ENCODE measurements at places on chromosomes 6 and 20.

DNA sequence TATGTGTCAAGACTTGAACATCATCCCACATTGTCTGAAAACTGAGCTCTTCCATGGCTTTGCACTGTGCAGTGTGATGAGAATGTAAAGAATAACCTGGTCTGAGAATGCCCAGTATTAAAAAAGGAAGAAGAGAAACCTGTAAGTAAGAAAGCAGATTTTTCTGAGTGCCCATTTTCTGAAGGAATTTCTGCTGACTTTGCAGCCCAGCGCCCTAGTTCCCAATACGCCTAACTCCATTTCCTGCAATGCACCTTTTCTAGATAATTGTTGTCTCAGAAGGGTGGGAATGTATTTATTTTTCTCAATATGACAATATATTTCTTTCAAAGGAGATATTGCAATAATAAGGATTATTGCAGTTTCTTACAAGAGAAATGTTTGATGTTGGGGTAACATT is 231.5 kb downstream of the HAO1 start:
- DNase-seq = no peak

- DNase-seq = no peak
Measured at GRCh38 chr6:288866-289265, 3.4 kb upstream of the DUSP22 start.

GRCh38 chr6:43621078-43621835 is 7.8 kb downstream of the GTPBP2 start:
- no peak for DNase-seq

GRCh38 chr6:13447949-13448724 is 39.3 kb downstream of the GFOD1 start:
- DNase-seq = no peak

GRCh38 chr6:37696220-37696840 is 1.4 kb downstream of the MDGA1 start:
- no peak for DNase-seq

GRCh38 chr6:14549871-14550270 is 432.3 kb downstream of the CD83 start:
- no peak for DNase-seq

GRCh38 chr6:35311390-35312075 is 13.9 kb downstream of the DEF6 start:
- DNase-seq = no peak

- DNase-seq = no peak
Measured at GRCh38 chr20:2346188-2346587, 34.5 kb upstream of the TGM6 start.

GRCh38 chr6:25553502-25553901 is 98.5 kb upstream of the SCGN start:
- no peak for DNase-seq

- DNase-seq = no peak
Measured at GRCh38 chr20:55424968-55425367, 580.4 kb downstream of the CBLN4 start.

DNA sequence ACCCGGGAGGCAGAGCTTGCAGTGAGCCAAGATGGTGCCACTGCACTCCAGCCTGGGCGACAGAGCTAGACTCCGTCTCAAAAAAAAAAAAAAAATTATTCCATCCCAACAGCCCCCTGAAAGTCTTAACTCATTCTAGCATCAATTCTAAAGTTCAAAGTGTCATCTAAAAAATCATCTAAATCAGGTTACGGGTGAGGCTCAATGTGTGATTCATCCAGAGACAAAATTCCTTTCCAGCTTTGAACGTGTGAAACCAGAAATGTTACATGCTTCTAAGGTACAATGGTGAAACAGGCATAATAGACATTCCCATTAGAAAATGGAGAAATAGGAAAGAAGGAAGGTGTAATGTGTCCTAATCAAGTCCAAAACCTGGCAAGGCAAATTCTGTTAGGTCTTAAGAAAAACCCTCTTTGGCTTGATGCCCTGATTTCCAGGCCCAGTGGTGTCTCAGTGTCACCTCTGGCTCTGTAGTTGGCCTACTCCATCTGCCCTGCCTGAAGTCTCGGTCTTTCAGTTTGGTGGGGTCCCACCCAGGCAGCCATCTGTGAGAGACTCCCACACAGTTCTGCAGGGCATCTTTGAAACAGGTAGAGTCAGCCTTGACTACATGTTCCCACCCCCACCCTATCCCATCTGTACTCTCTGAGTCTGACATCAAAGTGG is 43.5 kb downstream of the HFE start:
- DNase-seq = no peak

DNA sequence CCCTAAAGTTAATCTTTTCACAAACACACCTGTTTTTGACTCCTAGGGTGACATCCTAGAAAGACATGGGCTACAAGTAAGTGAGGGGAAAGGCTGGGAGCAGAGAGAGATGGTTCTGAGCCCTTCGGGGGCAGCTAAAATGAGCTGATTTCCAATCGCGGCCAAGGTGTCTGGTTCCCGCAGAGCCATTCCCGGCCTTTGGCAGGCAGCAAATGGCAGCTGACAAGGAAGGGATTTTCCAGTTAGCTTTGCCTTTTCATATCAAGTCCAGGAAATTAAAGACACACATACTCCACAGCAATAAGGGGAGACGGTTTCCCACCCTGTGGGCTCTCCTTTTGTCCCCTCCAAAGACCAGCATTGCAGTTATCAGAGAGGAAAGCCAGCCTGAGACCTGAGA is 228.5 kb downstream of the ZMYND8 start:
- DNase-seq = no peak

DNA sequence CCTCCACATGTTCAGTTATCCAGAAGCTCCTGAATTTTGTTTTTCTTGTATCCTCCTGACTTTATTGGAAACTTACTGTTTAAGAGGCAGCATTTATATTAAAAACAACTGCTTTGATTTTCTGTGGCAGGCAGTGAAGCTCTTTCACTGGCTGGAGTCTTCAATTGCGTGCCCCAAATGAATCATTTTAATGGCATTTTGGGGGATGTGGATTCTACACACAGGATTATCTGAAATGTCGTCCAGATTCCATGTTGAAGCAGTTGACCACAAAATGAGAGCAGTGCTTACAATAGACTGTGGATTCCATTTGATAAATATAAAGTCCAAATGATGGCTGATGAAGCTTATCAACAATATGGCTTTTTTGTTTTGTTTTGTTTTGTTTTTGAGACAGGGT is 41.0 kb upstream of the HIVEP1 start:
- DNase-seq = no peak

DNA sequence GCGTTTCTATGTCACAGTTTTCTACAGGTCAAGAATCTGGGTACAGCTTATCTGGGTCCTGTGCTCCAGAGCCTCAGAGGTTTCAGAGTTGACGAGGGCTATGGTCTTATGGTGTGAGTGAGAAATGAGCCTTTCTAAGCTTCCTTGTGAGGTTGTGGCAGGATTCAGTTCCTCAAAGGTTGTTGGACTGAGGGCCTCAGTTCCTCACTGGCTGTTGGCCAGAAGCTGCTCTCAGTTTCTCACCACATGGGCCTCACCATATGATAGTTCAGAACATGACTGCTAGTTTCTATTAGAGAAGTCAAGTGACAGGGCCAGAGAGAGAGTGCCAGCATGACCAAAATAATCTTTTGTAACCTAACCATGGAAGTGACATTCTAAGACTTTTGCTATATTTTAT is 96.1 kb downstream of the NUS1 start:
- DNase-seq = no peak

GRCh38 chr6:36612101-36612625 is 18.0 kb downstream of the SRSF3 start:
- no peak for DNase-seq

DNA sequence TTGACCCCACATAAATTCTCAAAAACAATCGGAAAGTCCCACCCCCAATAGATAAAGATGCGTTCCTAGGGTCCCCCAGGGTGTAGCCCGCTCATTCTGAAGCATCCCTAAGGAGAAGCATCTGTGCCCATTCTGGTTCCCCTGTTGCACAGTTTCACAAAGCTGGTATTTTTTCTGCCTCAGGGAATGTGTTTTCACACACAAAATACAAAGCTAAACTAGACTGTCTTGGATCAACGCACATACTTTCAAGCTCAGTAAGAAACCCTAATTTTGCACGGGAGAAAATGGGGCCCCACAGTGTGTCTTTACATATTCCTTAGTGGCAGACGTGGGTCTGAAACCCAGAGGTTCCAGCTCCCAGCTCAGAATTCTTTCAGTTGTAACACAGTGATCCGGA is 6.1 kb downstream of the FOXQ1 start:
- DNase-seq = no peak

- no peak for DNase-seq
Measured at GRCh38 chr20:41150664-41151063, 13.3 kb downstream of the PLCG1 start.

- no peak for DNase-seq
Measured at GRCh38 chr6:107657373-107657754, 166.7 kb downstream of the SCML4 start.

GRCh38 chr20:43473381-43473704 is 15.6 kb downstream of the SRSF6 start:
- no peak for DNase-seq

DNA sequence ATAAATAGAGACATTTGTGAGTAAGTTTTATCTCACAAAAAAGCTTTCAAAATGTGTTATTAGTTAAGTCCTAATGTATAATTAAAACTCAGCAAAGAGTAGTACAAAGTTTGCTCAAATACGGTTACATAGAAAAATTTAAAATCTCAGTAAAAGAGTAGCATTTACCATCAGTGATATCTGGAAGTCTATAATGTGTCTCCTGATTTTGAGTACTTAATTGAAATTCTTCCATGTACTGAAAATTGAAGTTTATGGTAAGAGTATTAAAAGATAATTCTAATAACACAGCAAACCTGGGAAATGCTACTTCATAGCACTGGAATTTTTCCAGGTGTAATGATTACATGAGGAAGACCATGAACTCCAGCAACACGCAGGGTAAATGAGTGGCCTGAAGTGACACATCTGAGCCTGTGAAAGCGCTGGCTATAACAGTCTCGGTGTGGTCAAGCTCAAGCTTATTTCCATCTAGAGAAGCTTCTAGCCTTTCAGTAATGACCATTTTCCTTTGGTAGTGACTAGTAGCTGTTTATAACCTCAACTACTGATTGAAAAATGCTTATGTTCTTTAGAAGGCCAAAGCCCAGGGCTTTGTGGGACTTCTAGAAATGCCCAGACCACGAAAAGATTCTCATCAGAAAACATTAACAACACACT is 203.2 kb downstream of the ISM1 start:
- DNase-seq = no peak

DNA sequence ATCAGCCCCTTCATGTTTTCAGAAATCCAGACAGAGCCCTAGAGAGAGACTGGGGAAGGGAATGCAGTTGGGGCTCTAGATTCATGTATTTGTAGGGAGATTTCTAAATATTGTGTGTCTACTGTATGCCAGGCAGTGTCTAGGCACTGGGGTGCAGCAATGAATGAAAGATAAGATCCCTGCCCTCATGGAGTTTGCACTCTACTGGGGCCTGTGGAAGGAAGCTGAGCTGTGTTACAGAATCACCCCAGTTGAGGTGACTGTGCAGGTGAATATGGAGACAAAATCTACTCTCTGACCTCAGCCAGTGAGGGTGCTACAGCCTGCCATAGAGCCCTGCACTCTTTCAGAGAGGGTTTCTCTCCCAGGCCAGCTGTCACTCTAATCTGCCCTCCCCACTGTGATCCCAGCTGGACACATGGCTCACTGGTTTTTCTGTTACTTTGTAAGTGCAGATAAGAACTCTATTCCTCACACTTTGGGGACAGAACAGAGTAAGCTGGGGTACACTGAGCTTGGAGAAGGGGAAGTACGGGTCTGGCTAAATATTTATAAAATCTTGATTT is 69.2 kb upstream of the E2F3 start:
- DNase-seq = no peak

DNA sequence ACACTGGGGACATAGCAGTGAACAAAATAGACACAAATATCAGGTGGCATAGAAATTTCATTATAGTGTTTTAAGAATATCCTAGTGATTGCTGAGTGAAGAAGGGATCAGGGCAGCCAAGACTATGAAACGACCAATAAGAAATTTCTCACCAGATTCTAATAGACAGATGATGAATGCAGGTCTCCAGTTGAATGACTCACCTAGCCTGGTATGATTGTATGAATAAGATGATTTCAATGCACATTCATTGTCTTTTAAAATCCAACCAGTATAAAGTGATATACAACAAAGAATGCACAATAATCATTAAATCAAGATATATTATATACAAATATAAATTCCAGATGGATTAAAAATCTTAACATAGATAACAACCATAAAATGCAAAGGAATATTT is 124.5 kb upstream of the TENT5A start:
- no peak for DNase-seq

GRCh38 chr6:22696481-22696880 is 127.1 kb downstream of the HDGFL1 start:
- DNase-seq = no peak

DNA sequence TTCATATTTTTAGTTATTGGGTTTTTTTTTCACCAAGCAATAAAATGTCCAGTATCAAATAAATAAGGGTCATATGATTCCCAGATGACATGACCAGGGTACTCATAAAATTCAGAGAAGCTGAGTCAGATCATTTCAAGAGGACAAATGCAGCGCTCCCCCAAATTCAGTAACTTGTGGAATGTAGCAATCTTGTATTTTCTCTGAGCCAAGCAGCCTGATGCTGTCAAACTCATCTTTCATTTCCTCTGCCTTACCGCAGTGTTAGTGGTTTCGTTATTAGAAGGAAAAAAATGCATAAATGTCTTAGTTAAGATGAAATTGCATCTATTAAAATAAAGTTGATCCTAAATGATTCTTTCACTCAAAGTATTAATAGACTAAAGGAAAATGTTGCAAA is 57.8 kb upstream of the EDN1 start:
- DNase-seq = no peak

- DNase-seq = no peak
Measured at GRCh38 chr6:158080849-158081656, 87.0 kb downstream of the SERAC1 start.

DNA sequence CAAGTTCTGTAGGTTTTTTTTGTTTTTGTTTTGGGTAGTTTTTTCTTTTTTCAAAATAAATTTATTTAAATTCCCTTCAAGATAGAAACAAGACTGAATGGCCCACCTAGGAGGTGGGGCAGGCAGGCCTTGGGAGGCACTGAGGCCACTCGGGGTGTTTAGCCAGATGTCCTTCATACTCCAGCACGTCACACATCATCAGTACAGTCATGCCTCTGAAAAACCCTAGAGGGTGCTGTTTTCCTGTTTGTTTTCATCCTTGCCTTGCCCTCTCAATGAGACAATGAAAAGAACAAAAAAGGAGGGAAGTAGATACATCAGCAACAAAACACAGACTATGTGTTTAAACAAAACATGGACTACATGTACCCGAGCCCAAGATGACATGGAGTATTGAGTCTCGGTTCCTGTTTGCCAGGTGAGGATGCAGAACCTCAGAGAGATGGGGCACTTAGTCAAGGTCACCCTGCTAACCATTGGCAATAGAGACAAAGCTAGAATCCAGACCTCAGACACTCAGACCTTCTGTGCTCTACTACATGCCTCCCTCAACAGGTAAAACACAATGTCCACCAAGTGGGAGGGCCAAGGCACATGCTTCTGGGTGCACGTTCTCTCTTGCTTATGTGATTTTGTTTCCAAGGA is 26.8 kb upstream of the CLIC5 start:
- DNase-seq = no peak

GRCh38 chr6:113854531-113855499 is 2.3 kb upstream of the MARCKS start:
- no peak for DNase-seq
